ENCODE measurements at places on chromosomes 2 and 18.
A peak's percentile ranks its signal among the peaks of the same experiment; 100 is the strongest.

- DNase-seq, result no peak
These were observed 81.6 kb downstream of the ASAP2 start for GRCh38 chr2:9288233-9288632.

- DNase-seq, result no peak
These were observed 101.5 kb upstream of the DNER start for GRCh38 chr2:229815858-229816257.

DNA sequence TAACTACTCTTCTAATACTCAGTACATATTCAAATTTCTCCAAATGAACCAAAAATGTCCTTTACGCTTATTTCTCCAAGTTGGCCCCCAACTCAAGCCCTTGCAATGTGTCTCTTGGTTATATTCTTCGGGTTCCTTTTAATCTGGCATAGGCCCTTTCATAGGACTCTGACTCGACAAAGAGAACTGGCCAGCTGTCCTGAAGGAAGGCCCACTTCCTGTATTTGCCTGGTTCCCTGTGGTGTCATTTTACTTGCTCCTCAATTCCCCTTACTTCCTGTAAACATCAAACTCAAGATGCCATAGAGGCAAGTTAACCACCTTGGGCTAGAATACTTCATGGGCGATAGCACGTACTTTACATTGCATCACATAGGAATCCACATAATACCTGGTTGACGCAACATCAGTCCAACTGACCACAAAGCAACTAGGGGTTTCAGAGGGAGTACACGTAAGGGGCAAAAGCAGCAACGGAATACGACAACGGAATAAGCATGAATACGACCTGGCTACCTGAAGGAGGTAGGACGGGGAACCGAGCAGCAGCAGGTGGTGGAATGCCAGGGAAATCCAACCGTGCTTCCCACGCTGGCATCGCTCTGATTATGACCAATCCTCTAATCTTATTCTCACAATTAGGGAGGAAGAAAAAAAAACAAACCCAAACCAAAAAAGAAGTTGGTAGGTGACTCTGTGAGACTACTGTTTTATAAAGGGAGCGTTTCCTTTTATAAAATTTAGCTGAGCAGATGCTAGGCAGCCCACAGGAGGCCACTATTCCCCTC lies 823 bp upstream of the GORASP2 start:
- no peak for DNase-seq

- DNase-seq, result no peak
These were observed 4.6 kb downstream of the TGIF1 start for GRCh38 chr18:3454365-3455089.

DNA sequence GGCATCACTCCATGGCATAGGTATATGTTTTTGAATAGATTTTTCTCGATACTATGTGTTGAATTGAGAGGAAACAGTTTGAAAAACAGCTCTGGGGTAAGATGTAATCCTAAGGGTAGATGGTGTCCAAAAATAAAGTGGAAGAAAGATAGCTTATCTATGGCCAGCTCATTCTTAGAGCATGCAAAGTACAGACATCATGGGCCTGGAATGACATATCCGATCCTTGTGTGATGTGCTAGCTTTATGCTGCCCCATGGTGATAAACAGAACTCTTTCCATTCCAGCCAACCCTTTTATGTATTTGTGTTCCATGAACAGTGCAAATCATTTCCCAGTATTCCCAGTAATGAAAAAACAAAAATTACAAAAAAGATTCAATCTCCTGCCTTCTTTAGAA lies 390.2 kb upstream of the NXPH2 start:
- DNase-seq, result peak; percentile 19

DNA sequence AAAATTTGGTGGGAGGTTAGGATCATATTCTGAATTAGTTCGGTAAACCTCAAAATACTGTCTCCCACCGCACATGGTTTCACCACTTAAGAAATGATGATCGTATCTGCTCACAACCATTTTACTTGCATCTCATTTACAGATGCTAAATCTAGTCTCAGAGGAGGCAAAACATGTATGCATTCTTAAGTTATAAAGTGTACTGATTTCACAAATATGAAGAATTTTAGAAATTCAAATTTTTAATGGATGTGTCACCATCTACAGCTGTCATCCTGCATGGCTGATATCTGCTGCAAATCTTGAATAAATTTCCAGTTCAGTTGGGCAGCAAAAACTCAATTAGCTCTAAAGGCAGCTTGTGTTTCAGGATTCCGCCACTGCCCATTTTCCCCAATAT lies 243.3 kb upstream of the KCNJ3 start:
- DNase-seq, result no peak

- DNase-seq, result no peak
These were observed 85.8 kb upstream of the SETBP1 start for GRCh38 chr18:44594799-44595467.

GRCh38 chr18:23054553-23054952 lies 80.7 kb upstream of the CABLES1 start:
- no peak for DNase-seq

GRCh38 chr2:181117206-181117925 lies 137.0 kb downstream of the UBE2E3 start:
- DNase-seq, result no peak

DNA sequence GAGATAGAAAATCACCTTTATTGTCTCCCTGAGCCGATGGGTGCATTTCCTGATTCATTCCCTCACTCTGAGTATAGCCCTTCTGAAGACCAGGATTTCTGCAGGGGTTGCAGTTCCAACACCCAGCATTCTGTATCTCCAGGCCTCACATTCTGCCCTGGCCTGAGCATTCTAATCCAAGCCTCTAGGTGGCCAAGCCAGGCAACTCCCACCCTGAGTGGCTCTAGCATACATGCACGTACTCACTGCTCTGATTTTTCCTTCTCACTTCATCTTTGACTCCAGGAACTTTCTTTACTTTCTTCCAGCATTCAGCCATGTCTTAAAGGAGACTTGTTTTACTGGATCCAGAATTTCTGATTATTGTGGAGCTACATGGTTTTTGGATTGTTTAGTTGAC lies 100.7 kb upstream of the STK39 start:
- peak; percentile 16 for DNase-seq

- DNase-seq, result no peak
These were observed 14.7 kb downstream of the WNT10A start for GRCh38 chr2:218895326-218895725.

Data from NCI-H1105 (cell line).